GM04504 (cell line): ENCODE measurements at places on chromosomes 1 and 21.
A peak's percentile ranks its signal among the peaks of the same experiment; 100 is the strongest.

DNA sequence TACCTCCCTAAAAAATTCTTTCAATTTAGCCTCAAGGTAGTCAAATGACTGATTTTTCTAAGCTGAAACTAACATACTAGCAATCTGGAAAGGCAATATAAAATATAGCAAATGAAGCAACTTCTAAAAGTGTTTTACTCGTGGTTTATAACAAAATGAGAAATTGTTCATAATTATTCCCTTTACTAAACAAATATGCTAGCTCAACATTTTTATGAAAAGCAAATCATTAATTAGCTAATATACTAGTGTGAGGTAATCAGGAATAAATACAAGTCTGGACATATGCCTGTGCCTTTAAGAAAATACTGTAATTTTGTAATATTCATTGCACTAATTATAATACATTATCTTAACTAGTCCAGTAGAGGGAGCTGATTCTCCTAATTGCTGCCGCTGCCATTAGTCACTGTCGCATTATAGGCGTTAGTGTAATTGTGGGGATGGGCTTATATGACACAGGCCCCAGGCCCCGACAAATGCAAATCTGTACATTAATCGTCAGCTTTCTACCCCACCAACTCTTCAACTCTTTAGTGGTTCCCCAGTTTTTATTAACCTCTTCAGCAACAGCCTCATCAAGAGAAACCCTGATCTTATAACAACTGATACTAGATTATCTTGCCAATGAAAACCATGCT, 160.9 kb downstream of the GABPA start:
- DNase-seq, result no peak

DNA sequence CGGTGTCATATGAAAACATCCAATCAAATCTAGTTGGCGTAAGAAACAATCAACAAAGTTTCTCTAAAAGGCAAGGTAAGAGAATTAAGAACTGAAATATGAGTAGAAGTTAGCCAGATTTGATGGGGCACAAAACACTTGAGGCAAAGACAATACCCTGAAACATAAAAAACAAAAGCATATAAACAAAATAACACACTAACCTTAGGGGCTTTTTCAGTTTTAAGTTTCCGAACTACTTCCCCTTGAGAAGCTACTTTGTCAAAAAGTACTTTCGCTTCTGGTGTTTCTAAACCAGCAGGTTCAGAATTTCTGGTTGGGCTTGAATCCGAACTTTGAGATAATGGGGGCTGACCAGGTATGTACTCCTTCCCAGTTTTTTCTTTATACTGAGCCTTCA, 57.9 kb downstream of the EPRS1 start:
- no peak for DNase-seq

DNA sequence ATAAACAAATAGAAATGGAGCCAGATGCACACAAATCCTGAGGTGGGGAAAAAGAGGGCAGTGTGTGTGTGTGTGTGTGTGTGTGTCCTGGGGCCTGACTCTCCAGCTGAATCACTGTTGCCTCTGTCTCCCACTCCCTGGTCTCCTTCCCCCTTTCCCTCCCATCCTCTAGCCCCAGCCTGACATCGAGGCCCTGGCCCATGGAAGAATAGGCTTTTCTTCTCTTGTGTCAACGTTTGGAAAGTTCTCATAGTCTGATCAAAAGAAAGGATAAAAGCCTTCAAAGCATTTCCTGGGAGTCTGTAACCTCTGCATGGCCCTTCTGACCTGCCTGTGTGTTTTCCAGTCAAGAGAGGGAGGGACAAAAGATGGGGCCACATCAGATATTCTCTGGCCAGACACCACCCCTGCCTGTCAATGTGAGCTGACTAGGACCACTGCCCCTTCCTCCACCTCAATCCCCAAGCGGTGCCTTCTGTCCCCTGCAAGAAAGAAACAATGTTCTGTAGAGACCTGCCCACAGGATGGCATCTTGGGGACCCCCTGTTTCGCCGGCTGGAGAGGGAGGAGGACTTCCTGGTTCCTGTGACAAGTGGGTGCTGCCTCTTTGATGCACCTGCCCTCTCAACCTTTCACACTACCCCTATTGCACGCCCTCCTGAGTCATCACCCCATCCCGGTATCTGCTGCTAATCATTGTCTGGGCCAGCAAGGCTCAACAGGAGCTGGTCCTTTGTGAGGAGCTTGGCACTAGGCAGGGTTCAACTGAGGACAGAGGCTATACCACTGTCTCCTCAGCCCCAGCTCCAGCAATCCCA, 16.2 kb downstream of the KCNJ10 start:
- DNase-seq, result no peak

GRCh38 chr1:58592522-58593134, 15.6 kb upstream of the TACSTD2 start:
- peak; percentile 68 for DNase-seq

- no peak for DNase-seq
Observed at GRCh38 chr1:115412286-115412685, 74.2 kb upstream of the NGF start.

DNA sequence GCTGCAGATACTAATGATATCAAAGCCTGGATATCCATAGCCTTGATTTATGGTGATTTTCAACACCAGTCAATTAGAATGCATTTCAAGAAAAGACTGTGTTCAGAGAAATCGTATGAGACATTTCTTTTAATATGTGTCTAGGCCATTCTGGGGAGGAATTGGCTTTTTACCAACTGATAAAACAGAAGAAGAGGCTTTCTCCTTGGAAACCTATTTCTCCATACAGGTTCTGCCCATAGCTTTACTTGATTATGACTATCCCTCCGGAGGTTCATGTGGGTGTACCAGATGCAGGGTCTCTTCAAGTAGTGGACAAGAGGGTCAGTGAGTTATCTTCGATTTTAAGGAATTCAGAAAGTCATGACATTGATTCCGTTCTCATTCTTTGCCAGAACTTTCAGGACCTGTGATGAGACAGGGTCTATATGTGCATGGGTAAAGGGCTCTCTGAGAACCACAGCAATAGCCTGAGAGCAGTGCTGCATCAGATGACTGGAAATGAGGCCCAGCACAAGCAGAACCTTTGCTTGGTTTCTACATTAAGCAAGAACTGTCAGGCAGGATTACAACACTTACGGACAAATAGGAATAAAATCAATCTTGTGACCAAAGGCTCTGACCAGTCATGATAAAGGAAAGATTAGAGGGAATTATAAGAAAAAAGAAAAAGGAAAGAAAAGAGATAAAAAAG, 263.7 kb upstream of the SGIP1 start:
- no peak for DNase-seq

DNA sequence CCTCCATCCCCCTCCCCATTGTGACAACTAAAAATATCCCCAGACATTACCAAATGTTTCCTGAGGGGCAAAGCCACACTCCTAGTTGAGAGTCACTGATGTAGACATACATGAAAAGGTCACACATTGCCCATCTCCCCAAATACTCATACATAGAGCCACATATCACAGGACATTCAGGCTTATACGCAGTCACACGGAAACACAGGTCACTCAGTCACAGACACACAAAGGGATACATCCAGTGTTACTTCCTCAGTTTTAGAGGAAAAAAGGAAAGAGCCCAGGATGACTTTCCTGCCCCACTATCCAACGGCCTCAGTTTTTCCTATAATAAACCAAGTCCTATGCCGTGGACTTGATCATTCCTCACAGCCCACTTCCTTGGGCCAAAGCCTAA, 1.9 kb downstream of the SLC39A1 start:
- no peak for DNase-seq

- DNase-seq, result no peak
Observed at GRCh38 chr1:37994886-37995566, 5.2 kb upstream of the SF3A3 start.

DNA sequence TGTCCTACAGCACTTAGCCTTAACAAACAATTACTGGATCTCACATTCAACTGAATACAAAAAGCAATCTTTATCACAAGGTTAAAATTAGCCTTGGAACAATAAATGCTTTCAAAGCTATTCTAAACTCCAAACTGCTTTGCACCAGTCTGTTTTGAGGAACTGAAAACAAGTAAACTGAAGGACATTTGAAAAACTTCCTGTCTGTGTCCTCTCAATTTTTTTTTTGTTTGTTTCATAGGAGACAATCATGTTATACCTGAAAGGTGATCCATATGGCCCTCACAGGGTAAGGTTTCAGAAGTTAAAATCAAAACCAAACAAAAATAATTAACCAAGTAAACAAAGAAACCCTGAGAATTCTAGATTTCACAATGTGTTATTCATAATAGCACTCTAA, 459.1 kb downstream of the DPYD start:
- DNase-seq, result no peak

DNA sequence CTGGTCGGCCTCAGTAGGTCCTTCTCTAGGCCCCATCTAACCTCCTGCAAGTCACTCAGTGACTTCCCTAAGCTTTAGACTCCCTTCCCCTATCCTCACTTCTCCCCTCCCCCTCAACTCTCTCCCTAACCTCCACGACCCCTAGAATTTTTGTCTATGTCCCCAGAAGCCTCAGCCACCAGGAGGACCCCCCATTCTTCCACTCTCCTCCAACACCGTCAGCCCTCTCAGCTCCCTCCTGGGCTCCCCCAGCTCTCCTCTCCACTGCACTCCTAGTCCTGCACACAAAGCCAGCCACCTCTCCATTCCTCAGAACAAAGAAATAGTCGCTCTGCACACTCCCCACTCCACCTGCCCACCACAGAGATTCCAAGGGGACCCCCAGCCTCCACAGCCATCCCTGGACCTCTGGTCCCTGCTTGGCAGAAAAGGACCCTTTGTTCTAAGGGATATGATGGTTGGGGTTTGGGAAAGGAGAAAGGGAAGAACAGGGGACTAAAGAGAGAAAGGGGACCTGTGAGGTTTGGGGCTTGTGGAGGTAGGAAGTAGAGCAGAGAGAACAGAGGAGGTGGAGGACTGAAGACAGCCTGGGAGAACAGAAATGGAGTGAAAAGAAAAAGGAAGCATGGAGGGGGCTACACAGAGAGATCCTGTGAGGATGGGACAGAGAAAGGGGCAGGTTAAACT, 2.8 kb downstream of the ARHGEF2 start:
- DNase-seq, result no peak
